A172 (cell line): ENCODE measurements at places on chromosomes 11 and 22. TPM values are rescaled to one million over a fixed set of nuclear protein-coding genes. Genes with fewer than 3 reads are reported as not detected.

The CYTH4 gene
- 0.26 and 0.43 TPM in 2 replicates for total RNA-seq

The LRRN4CL gene
- 2.8 and 5.1 TPM in 2 replicates for total RNA-seq

The PRR5 gene
- total RNA-seq: 3.7 and 7.1 TPM in 2 replicates

The BTG4 gene
- total RNA-seq: 0.12 and 0.50 TPM in 2 replicates

The KCNK4 gene
- total RNA-seq: 0.07 TPM in 1 of 2 replicates, not detected in the other

GRCh38 chr11:126186025-126186698 is 25.3 kb downstream of the RPUSD4 start:
- no peak for DNase-seq

DNA sequence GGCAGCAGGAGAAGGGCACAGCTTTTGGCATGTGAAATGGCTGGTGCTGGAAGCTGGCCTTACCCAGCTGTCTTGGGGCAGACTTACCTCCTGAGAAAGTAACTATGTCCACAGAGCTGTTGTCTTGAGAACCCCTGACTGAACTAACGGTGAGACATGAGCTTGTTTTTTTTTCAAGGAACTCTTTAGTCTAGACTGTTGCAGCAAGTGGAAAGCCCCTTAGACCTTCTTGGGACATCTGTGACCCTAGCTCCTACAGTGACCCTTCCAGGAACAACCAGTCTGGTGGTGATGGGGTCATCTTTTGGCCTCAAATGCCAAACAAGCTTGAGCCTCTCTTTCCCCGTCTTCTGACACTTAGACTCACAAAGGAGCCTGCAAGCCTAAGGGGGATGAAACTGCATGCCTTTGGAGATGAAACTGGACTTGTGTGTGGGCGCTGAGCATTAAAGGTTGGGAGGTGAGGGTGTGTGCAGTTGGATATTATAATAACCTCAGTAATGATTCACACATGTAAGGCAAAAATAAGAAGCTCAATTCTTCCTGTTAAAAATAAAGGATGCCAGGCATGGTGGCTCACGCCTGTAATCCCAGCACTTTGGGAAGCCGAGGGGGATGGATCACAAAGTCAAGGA is 35.4 kb downstream of the SDHD start:
- no peak for DNase-seq

- DNase-seq: no peak
These were observed 3.8 kb downstream of the SRSF8 start for GRCh38 chr11:95070471-95070870.

- DNase-seq: no peak
These were observed 26.2 kb downstream of the OR10A6 start for GRCh38 chr11:7904917-7905316.

- DNase-seq: no peak
These were observed 107.5 kb downstream of the TRIM29 start for GRCh38 chr11:120030411-120030810.

DNA sequence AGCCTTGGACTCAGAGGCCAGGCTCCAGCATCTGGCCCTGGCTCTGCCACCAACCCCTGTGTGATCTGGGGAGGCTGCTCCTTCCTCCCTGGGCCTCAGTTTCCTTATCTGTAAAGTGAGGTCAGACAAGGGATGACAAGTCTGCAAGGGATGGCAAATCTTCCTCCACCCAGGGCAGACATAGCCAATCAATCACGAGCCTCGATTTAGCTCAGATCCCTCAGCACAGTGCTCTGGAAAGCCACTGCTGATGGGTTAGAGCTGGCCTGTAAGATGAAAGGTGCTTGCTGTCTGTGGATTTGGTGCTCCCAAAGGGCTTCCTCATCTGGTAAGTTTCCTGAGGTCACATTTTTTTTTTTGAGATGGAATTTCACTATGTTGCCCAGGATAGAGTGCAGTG is 20.2 kb downstream of the NPTXR start:
- no peak for DNase-seq

- DNase-seq: no peak
These were observed 34.8 kb upstream of the SLC22A12 start for GRCh38 chr11:64556044-64556720.

GRCh38 chr11:126496576-126497337 is 141.3 kb downstream of the ST3GAL4 start:
- DNase-seq: no peak

GRCh38 chr11:69666752-69667536 is 8.2 kb downstream of the LTO1 start:
- no peak for DNase-seq

DNA sequence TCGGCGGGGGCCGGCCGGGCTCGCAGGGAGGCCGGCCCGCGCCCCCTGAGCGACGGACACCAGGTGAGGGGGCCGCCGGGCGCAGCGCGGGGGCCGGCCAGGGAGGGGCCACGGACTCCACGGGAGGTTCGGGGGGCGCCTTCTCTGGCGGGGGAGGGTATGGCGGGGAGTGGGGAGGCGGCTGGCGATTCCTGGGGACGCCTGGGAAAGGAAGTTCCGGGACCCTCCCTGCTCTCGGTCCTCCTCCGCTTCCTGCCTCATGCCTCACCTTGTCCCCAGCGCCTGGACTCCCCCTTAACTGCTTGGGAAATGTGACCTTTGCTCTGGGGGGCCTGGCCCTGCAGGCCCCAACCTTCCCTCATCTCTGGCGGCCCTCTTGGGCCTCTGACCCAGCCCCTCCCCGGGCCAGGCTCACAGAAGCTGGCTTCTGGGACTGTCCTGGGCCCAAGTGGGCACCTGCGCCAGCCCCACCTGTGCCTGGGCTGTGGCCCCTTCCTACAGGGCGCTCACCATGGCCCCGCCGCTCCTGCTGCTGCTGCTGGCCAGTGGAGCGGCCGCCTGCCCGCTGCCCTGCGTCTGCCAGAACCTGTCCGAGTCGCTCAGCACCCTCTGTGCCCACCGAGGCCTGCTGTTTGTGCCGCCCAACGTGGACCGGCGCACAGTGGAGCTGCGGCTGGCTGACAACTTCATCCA is 516 bp downstream of the LRFN4 start:
- DNase-seq: no peak

GRCh38 chr11:117217141-117218084 is 14.5 kb downstream of the PCSK7 start:
- peak; percentile 12 for DNase-seq

DNA sequence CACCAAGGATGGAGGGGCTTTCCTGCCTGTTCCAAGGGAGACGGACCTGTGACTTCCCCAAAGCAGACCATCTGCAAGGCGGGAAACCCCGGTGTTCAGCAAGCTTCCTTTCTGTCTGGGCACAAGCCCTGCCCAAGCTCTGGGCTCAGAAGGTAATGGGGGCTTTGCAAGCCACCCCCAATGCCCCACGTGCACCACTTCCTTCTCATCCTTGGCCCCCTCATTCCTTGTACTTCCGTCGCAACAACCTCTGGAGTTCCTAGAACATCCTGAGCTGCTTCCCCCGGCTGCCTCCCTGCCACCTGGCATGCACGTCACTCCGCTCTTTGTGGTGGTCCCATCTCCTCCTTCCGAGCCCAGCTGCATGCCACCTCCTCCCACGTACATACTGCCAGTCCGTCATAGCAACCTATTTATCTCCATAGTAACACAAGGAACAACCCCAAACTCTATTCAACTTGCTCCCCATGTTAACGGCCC is 3.9 kb downstream of the MYEOV start:
- DNase-seq: no peak

- DNase-seq: no peak
These were observed 1114.2 kb upstream of the RAG2 start for GRCh38 chr11:37712251-37712650.

- no peak for DNase-seq
These were observed 39.4 kb downstream of the TMEM45B start for GRCh38 chr11:129855086-129855485.

DNA sequence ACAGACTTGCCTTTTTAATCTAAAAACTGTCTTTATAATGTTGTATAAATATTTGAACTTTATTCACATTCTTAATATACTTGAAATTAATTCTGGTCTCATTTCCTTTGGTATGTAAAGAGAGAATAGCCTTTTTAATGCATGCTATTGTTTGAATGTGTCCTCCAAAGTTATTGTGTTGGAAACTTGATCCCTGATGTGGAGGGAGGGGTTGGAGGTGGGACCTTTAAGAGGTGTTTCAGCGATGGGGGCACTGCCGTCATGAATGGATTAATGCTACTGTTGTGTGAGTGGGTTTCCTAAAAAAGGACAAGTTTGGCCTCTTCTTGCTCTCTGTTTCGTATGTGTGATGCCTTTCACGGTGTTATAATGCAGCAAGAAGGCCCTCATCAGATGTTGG is 131.7 kb downstream of the DDX10 start:
- DNase-seq: no peak
